Activated naive CD4-positive, alpha-beta T cell treated with anti-CD3 and anti-CD28 coated beads for 36 hours (primary cell): ENCODE measurements at places on chromosomes 5 and 9.

- DNase-seq = no peak
Observed at GRCh38 chr5:77937015-77937908, 161.1 kb upstream of the TBCA start.

DNA sequence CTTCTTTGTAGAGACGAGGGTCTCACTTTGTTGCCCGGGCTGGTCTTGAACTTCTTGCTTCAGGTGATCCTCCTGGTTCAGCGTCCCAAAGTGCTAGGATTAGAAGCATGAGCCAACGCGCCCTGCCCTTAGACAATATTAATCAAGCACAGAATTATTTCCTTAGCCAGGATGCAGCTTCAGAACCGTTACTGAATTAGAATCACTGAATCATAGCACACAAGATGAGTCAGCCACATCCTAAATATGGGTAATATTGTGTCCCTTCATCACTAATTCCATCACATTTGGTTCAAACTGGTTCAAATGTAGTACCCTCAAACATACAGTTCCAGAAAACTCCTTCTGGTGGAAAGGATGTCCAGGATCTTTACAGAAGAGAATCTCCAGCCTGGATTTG lies 82.7 kb downstream of the BNC2 start:
- DNase-seq = no peak

- DNase-seq = no peak
Observed at GRCh38 chr5:133445744-133446143, 166.6 kb downstream of the FSTL4 start.

DNA sequence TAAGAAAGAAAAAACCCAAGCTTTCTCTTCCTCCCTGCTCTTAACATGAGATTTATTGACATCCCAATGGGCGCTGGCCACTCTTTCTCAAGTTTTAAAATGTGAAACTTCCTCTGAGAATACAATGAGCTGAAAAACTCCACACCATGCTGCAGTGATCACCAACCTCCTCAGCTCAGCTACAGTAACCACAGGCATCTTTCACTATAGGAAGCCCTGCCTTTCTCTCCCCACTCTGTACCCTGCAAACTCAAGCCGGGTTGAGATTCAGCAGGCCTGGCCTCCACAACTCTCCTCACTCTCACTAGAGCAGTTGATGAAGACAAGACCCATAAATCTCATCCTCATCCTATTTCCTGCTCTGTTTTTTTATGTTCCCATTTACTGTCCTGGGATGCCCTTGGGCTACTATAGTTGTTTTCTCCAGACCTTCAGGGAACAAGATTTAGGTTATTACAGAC lies 48.3 kb downstream of the SH3TC2 start:
- no peak for DNase-seq

DNA sequence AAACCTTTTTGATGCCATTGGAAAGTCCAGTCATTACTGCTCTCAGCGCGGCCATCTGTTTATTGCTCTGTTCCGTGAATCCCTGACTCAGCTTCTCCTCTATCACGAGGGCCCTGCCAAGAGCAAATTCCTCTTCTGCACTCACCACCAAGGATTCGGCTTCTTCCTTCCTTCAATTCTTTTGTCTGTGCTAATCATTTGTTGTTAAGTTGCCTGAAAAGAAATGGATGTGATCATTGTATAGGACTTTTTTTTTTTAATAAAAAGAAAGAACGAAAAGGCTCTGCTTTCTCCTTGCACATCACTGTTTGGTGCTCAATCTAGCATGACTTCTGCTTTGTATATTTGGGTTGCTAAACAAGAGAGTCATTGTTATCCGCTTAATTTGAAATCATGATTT lies 128.7 kb upstream of the PIK3R1 start:
- no peak for DNase-seq

- DNase-seq = no peak
Observed at GRCh38 chr9:71859939-71860338, 51.1 kb downstream of the ABHD17B start.

- DNase-seq = no peak
Observed at GRCh38 chr5:127068493-127069214, 4.6 kb downstream of the C5orf63 start.

- no peak for DNase-seq
Observed at GRCh38 chr5:99247346-99247745, 318.5 kb upstream of the CHD1 start.

GRCh38 chr9:106596984-106597383 lies 266.0 kb upstream of the ZNF462 start:
- DNase-seq = no peak
